Cerebellar cortex (tissue), 1 donor: ENCODE measurements at places on chromosomes 12 and 14.

DNA sequence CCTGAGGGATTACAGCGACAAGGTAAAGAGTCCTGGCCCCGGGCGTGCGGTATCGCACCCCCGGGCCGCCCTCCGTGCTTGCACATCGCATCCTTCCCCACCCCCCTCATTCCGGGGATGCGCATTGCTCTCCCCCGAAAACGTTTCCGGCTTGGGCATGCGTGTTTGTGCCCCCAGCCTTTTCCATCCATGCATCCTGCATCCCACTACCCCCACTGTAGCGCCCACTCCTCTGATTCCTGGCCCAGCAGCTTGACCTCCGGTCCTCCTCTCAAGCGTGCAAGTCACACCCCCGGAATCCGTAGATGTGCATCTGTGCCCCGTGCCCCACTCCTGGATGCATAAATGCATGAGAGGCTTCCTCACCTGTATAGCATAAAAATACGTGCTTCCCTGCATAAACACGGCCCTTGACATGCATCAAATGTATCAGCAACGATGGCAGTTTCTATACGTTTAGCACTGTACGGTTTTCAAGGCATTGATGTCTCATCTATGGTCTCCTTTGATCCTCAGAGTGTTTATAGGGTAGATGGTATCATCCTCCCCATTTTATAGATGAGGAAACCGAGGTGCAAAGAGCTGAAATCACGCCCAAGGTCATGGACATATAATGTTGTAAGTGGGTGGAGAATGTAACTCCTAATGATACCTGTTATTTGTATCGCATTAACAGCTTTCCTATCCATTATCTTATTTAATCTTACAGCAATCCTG, 484 bp downstream of the RIC8B start:
- no peak for DNase-seq

GRCh38 chr12:57717131-57717530, 21.4 kb downstream of the AGAP2 start:
- DNase-seq = no peak

- DNase-seq = no peak
Observed at GRCh38 chr12:111650912-111651311, 34.8 kb downstream of the BRAP start.

DNA sequence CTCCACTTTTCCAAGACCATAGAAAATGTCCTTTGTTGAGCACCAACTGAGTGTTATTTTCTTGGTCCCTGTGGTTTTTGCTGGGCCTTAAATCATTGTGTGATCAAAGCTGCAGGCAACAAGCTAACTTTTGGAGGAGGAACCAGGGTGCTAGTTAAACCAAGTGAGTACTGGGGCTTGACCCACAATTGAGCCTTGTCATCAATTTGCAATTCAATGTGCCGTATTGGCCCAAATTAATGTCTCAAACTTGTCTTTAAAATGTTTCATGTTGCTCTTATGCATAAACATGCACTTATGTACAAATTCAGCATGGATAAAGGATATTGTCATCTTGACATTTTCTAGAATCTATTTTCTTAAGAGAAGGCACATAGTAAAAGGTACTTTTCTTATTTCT, 62.3 kb downstream of the DAD1 start:
- DNase-seq = no peak

DNA sequence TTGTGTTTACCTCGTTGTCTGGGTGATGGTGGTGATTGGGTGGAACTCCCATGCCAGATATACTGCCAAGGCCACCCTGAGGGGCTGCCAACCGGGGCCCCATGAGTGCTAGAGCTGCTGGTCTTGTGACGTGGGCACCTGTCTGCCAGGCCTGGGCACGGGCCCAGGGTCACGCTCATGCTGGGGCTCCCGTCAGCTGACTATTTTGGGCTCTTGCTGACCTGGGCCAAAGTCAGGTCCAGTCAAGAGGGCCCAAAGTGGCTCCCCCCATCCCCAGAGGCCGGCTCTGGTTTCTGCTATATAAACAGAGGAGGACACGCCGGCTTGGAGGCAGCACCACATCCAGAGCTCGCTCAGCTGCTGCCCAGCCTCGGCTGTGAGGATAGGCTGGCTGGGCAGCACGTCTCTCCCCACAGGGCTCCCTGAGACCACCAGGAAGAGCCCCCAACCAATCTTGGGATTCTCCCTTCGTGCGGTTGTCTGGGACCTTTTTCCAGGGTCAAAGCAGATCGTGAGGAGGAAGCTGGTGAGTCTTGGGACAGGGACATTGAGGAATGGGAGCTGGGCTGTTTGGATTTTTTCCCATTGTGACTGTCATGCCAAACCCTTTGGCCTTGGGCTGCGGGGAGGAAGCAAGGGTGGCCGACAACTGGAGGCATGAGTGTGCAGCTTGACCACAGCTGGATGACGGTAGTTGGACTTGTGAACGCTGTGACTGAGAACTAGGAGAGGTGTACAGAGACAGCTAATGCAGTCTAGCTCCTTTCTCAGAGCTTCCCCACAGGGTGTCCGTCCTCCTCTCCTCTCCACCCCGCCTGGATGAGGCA, 7.6 kb upstream of the NR4A1 start:
- DNase-seq = no peak
